ENCODE measurements at places on chromosomes 12 and 14. TPM values are rescaled to one million over a fixed set of nuclear protein-coding genes. Genes with fewer than 3 reads are reported as not detected.

DNA sequence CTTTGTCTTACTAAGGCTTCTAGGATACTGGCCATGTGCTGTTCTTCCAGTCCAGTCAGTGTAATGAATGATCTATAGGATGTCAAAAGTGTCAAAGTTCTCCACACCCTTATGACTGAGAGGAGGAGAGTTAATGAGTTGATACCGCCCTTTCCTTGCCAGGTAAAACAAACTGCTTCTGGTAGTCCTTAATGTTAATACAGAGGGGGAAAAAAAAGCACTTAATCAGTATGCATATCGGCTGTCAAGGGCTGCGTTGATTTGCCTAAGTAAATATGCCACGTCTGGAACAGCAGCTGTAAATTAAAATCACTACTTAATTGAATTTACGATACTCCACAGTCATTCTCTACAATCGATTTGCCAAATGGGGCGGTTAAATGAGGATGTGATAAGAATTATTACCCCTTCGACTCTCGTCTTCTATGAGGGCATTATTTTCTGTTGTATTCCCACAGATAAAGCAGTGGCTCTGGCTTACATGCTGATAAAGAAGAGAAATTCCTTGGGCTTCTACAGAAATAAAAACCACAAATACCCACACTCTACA lies 416.0 kb downstream of the KCNH5 start:
- no peak for DNase-seq

DNA sequence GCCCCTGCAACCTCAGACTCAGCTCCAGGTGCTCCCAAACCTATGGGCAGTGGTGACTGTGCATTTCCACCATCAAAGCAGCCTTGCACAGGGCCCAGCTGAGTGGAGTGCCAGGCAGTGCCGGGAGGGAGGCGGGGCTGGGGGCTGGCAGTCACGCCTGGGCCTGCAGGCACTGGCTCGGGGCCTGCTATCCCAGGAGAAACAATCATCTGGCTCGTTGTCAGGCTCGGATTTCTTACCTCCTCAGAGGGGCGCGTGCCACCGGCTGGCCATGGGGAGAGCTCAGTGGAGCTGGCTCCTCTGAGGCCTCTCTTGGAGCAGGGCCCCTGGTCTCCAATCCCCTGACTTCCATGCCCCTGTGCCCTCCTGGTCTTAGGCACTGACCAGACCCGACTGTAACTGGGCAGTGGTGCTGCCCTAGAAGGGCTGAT lies 20.2 kb upstream of the PPP1R13B start:
- DNase-seq, result no peak

- no peak for DNase-seq
Measured at GRCh38 chr14:83828406-83828805, 1701.5 kb upstream of the FLRT2 start.

PIWIL1 gene
- not detected for total RNA-seq

DNA sequence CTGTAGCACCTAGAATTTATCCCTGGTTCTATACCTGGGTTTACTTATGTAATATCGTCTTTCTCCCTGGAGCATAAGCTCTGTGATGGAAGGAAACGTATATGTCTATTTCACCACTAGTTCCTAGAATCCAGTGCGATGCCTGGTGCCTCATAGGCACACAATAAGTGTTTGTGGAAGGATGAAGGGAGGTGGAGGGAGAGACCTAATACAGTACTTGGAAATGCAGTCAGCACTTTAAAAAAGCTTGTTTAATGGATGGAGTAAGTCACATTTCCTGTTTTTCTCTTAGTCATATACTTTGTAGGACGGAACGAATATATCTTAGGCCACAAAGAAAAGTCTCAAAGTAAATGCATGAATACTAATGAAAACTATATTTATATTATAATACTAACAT lies 186.5 kb upstream of the HMGA2 start:
- no peak for DNase-seq

Measured in activated CD4-positive, alpha-beta memory T cell treated with anti-CD3 and anti-CD28 coated beads, Interleukin-2, amount 10 ng/mL, durations not matched to agents 7 days and 5 days (primary cell).